K562 (cell line): ENCODE measurements at places on chromosomes 1 and 21.

DNA sequence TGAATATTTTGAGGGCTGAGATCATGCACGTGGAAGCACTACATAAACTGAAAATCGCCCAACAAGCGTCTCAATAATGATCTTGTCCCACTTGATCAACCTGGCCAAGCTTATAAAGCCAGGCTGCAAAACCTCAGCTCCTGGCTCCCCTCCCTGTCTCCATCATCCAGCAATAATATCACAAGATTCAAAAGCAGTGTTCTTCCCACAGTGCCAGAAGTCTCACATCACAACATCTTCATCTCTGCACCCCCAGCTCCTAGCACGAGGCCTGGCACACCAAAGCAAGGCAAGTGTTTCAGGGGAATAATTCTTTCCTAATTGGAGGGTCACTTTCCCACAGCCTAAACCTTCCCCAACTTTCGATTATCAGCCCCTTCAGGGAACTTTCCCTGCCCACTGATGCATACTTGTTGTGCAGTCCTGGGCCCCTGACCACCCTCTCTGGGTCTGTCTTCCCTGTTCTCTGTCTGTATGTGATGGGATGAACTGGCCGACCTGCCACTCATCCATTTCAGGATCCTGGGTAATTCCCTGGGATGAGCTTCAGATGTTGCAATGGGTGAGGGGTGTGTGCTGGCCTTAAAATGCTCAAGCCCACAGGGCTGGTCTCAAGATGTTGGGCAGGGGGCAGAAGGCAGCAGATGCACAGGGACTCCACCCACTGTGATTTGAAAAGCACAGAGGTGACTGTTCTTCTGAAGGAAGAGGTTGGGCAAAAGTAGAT is 129.0 kb downstream of the DMRTB1 start:
- DNase-seq = no peak

DNA sequence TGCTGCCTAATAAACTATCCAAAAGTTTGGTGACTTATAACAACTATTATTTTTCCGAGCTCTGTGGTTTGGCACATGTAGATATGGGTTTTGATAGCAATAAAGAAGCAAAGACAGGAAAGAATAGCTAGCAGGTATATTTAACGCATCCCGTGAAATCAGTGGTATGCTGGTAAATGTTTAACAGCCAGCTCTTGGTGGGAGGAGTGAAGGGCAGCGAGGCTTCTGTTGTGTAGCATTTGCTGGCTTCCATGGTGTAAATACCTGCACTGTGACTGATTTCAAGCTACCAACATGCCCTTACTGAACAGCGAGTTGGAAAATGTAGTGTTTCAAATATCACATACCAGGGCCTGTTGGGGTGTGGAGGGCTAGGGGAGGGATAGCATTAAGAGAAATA is 291.0 kb downstream of the PRDM2 start:
- DNase-seq = no peak

DNA sequence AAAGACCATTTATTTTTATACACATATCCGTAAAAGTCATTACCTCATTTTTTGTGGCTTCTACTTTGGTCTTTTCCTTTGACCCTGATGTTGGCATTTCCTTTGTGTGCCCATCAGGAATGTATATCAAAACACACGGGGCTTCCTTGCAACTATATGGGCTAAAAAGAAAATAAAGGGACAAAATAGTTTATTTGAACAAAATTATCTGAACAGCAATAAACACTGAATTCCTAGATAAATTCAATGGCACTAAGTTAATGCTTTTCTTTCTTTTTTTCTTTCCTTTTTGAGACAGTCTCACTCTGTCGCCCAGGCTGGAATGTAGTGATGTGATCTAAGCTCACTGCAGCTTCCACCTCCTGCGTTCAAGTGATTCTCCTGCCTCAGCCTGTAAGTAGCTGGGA is 45.2 kb downstream of the EPRS1 start:
- DNase-seq = no peak

DNA sequence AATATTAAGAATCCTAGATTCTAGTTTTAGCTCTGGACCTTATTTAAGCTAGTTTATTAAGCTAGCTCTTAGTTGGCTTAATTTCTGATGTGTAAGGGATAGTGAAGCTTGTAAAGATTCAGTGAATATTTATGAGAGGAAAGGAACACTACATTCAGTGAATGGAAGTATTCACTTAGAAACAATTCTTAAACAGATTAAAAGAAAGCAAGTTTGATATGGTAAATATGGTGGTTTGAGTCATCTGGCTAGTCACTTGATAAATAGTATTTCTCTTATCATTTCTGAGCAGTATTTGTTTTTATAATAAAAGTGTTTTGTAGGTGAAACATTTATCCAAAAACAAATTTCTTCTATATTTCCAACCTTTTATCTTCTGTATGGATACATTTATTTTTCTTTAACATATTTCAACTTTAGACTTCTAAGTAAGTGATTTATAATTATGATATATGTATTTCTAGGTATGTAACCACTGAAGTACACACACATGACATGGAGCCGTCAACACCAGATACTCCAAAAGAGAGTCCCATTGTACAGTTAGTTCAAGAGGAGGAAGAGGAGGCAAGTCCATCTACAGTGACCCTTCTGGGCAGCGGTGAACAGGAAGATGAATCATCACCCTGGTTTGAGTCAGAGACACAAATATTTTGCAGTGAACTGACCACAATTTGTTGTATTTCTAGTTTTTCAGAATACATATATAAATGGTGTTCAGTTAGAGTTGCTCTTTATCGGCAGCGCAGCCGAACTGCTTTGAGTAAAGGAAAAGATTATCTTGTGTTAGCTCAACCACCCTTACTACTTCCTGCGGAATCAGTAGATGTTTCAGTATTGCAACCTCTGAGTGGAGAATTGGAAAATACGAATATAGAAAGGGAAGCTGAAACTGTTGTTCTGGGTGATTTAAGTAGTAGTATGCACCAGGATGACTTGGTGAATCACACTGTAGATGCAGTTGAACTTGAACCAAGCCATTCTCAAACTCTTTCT is 55.6 kb downstream of the SUCO start:
- peak; percentile 31 for DNase-seq

DNA sequence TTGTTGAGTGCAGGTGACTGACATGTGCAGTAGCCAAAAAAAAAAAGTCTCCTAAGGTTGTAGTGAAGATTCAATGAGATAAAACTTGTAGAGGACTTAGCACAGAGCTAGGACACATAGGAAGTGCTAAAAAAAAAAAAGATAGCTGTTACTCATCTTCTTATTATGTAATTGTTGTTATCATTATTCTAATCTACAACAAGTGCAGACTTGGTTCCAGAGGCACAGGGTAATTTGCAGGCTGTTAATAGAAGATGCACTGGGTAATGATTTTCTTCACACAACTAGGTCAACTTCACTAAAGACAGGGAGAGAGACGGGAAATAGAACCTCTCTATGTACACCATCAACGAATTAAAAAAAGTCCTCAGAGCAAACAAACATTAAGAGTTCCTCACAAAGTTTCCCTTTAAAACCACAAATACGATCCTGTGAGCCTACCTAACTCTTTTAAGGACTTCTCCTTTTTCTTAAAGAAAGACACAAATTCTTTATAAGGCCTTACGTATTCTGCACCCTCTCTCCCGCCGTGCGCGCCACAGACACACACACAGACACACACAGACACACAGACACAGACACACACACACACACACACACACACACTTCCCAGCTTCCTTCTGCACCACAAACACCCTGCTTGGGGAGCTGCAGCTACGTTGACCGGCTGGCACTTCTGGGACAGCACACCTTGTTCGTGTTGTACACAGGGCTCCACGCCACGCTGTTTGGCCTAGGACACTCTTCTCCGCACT is 49.8 kb upstream of the GADD45A start:
- DNase-seq = no peak

GRCh38 chr1:234578735-234579134 is 31.2 kb downstream of the IRF2BP2 start:
- no peak for DNase-seq

GRCh38 chr1:221122501-221122900 is 243.3 kb downstream of the HLX start:
- DNase-seq = no peak

- no peak for DNase-seq
Measured at GRCh38 chr1:51482881-51483280, 36.2 kb downstream of the EPS15 start.

GRCh38 chr1:97042551-97042950 is 321.0 kb downstream of the PTBP2 start:
- DNase-seq = no peak

- DNase-seq = peak; percentile 53
Measured at GRCh38 chr1:167630568-167631385, 745 bp downstream of the RCSD1 start.

GRCh38 chr1:52672946-52673345 is 25.2 kb downstream of the COA7 start:
- DNase-seq = no peak

DNA sequence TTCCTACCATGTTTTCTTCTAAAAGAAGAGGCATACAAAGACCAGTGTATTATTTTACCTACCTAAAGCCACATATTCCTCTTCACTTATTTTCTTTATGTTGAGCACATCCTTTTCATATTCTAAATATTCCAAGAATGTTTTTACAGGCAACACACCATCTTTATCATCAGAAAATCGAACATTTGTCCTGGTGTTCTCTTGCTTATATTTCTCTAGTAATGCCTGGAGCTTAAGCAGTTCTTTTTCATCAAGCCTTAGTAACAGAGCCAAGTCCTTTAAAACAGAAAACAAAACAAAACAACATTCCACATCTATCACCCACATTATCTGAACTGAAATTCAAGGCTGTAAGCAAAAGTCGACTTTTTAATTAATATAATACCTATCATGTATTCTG is 88.7 kb downstream of the IARS2 start:
- DNase-seq = no peak

- DNase-seq = no peak
Measured at GRCh38 chr1:3945222-3945621, 45.1 kb upstream of the C1orf174 start.

DNA sequence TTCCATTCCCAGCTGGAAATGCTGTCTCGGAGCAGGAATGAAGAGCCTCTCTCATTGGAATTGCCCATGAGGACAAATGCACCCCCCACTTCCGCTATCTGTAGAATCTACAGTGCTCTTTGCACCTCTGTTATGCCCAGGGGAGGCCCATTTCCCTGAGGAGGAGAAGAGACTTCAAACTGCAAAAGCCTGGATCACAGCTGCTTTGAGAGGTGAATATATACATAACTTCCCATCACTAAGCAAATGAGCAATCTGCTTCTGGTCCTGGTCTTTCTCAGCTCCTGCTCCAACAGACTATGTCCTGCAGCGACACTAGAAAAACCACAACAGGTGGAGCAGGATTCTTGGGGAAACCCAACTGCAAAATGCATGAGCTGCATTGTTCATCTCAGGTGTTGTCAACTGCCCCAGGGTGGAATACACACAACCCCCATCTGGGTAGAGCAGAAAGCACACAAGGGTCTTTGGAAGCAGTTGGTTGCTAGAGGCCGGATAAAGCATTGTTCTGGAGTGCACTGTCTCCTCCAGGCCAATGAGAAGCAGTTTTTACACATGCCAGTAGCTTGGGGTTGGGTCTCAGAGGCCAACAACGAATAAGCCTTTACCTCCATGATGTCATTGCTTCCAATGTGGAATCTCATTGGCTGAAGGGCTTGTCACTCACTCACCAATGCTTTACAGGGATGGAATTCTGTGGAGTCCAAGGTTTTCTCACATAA is 67.7 kb upstream of the RAB4A start:
- peak; percentile 52 for DNase-seq

DNA sequence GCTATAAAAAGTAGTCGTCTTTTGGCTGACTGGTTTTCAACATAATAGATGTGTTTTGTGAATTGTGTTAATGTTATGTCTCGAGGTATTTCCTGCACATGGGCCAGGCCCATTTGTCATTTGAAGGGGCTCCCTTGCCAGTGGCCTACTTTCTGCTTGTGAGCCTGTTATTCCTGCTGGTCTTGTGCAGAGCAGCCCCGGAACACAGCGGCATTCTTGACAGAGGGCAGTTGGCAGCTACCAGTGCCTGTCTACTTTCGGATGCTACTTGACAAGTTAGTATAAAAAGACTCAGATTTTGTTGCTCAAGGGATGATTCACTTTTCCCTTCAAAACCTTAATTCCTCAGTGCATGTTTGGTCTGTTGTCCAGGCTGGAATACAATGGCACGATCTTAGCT is 28.5 kb downstream of the PGM1 start:
- DNase-seq = no peak

DNA sequence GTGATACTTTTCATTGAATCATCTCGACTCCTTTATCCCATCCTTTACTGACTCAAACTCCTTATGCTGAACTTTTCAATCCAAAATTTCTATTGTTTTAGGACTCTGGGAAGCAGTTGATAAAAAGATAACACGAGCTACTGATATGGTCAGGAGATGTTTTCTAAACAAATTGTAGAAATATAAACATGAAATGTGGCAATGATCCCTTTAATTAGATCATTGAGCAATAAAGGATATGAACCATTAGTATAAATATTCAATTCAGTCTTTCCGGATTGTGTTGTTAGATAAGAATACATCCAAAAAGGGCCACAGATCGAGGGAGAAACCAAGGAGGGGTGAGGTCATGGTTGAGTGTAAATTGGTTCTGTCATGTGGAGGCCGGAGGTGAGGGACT is 88.4 kb downstream of the NID1 start:
- no peak for DNase-seq

- DNase-seq = no peak
Measured at GRCh38 chr1:225146478-225146877, 217.0 kb downstream of the DNAH14 start.

- DNase-seq = peak; percentile 38
Measured at GRCh38 chr1:14113841-14114567, 414.0 kb downstream of the PRDM2 start.

DNA sequence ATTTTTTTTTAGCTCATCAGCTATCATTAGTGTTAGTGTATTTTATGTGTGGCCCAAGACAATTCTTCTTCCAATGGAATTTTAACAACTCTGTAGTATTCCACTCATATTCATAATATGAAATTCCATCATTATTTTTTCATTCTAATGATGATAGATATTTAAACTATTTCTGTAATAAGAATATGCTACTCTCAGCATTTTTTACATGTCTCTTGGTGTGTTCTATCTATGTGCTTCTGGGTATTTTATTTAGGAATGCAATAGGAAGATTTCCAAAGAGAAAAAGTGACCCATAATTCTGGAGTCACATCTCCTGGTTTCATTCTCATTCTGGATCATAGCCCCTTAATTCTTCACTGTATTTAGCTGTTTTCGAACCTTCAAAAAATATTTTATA is 109.5 kb downstream of the LRRC53 start:
- no peak for DNase-seq

GRCh38 chr1:233114159-233114558 is 163.7 kb downstream of the NTPCR start:
- DNase-seq = no peak

GRCh38 chr1:152111515-152111968 is 3.7 kb downstream of the TCHH start:
- no peak for DNase-seq

GRCh38 chr1:172279939-172280636 is 140.4 kb upstream of the C1orf105 start:
- DNase-seq = no peak

- DNase-seq = no peak
Measured at GRCh38 chr1:220318673-220319072, 46.4 kb upstream of the RAB3GAP2 start.
